ENCODE measurements at places on chromosomes 13 and 19. TPM values are rescaled to one million over a fixed set of nuclear protein-coding genes. Genes with fewer than 3 reads are reported as not detected.

Gene CPAMD8
- total RNA-seq, result 0.13 TPM

Gene BICRA
- 13.9 TPM for total RNA-seq

Gene ZNF549
- 1.4 TPM for total RNA-seq

Gene PCDH17
- not detected for total RNA-seq

Gene ADM5
- 5.3 TPM for total RNA-seq

Gene KLF1
- 0.10 TPM for total RNA-seq

Gene ZNF726
- total RNA-seq, result 0.61 TPM

Gene KCNN4
- total RNA-seq, result 61.0 TPM

Gene CPB2
- total RNA-seq, result not detected

Gene IGSF23
- 0.43 TPM for total RNA-seq

Gene ZNF729
- total RNA-seq, result not detected

Gene TTYH1
- not detected for total RNA-seq

Gene BCL3
- total RNA-seq, result 64.0 TPM

All from A549 treated with Mapracorat at 1 μM for 4 hours (cell line).